ENCODE measurements at places on chromosomes 3 and 15. TPM values are rescaled to one million over a fixed set of nuclear protein-coding genes. Genes with fewer than 3 reads are reported as not detected.

The AADACL2 gene
- not detected for total RNA-seq

The ADGRG7 gene
- total RNA-seq, result not detected

The KBTBD13 gene
- not detected for total RNA-seq

The MAGI1 gene
- 15.6 TPM for total RNA-seq

The GPR171 gene
- not detected for total RNA-seq

The CCDC39 gene
- not detected for total RNA-seq

The RTF1 gene
- 18.8 TPM for total RNA-seq

The TPRG1 gene
- 0.08 TPM for total RNA-seq

The MPI gene
- total RNA-seq, result 103 TPM

The RARRES1 gene
- not detected for total RNA-seq

The MST1R gene
- 1.4 TPM for total RNA-seq

The CFAP100 gene
- not detected for total RNA-seq

The FGF12 gene
- 3.1 TPM for total RNA-seq

The SLC12A1 gene
- not detected for total RNA-seq

The FBXW12 gene
- total RNA-seq, result not detected

The MYRIP gene
- total RNA-seq, result not detected

The THSD4 gene
- total RNA-seq, result 33.2 TPM

The RASL12 gene
- total RNA-seq, result 0.60 TPM

The NUP210 gene
- total RNA-seq, result 16.0 TPM

The CORO2B gene
- total RNA-seq, result 10.9 TPM

The KBTBD12 gene
- not detected for total RNA-seq

The ZDHHC23 gene
- total RNA-seq, result 3.3 TPM

The CKMT1B gene
- not detected for total RNA-seq

The CFAP20DC gene
- 4.5 TPM for total RNA-seq

The RRP9 gene
- total RNA-seq, result 67.1 TPM

The EPHB1 gene
- total RNA-seq, result 1.6 TPM

The LRRIQ4 gene
- total RNA-seq, result not detected

The STARD9 gene
- total RNA-seq, result 3.6 TPM

The VWA5B2 gene
- not detected for total RNA-seq

The LYZL4 gene
- 0.34 TPM for total RNA-seq
